ENCODE measurements at places on chromosomes 2 and 18. TPM values are rescaled to one million over a fixed set of nuclear protein-coding genes. Genes with fewer than 3 reads are reported as not detected.
A peak's percentile ranks its signal among the peaks of the same experiment; 100 is the strongest.

- DNase-seq: no peak
- peaks cover 4% of the 10 kb centered on the region for H3K4me1 ChIP-seq
- H3K36me3 ChIP-seq: no peaks in the 10 kb centered on the region
- H3K27ac ChIP-seq: peak overlapping the region; percentile 98
- peak overlapping the region; percentile 96 for H3K4me3 ChIP-seq
- H3K27me3 ChIP-seq: no peaks in the 10 kb centered on the region
These were observed 2.0 kb downstream of the RAPH1 start for GRCh38 chr2:203532957-203533658.

NAT8 gene
- not detected for total RNA-seq

DNA sequence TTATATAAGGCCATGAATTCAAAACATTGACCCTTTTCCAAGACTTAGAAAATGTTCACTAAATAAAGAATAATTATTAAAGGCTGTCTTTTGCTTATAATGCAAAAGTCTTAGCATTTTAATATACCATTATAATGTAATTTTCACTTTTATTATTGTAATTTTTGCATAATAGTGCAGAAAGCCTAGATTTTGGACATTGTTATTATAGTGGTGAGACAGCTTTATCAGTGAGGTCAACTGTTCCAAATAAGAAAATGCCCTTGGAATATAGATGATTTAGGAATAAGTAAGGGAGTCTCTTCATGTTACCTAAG, 56.6 kb downstream of the ATIC start:
- no peak overlapping the region for H3K27ac ChIP-seq
- H3K4me3 ChIP-seq: no peak overlapping the region
- H3K36me3 ChIP-seq: peaks cover 7% of the 10 kb centered on the region
- H3K27me3 ChIP-seq: no peaks in the 10 kb centered on the region
- H3K4me1 ChIP-seq: no peaks in the 10 kb centered on the region

GRCh38 chr2:150705357-150705756, 217.9 kb upstream of the RND3 start:
- no peaks in the 10 kb centered on the region for H3K36me3 ChIP-seq
- no peak overlapping the region for H3K4me3 ChIP-seq
- H3K27ac ChIP-seq: no peak overlapping the region
- no peaks in the 10 kb centered on the region for H3K27me3 ChIP-seq
- H3K4me1 ChIP-seq: no peaks in the 10 kb centered on the region
- no peak for DNase-seq
